ENCODE measurements at places on chromosomes 4 and X.

DNA sequence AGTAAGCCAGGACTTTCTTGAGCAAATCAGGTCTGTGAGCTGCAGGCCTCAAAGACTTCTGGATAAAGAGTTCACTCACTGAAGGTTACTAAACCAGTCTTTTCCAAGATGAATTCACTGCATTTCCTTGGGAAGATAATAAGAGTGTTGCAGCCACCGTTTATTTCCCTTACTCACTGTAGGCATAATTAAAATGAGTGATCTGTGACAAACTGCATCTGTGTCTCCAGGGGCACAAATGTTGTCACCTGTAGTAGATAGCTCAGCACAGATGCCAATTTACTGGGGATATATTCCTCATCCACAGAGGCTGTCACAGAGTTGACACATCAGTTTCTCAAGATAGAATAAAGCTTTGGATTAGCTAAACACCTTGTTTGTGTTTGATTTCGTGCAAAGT, 580.2 kb downstream of the SPRY1 start:
- no peak for DNase-seq

DNA sequence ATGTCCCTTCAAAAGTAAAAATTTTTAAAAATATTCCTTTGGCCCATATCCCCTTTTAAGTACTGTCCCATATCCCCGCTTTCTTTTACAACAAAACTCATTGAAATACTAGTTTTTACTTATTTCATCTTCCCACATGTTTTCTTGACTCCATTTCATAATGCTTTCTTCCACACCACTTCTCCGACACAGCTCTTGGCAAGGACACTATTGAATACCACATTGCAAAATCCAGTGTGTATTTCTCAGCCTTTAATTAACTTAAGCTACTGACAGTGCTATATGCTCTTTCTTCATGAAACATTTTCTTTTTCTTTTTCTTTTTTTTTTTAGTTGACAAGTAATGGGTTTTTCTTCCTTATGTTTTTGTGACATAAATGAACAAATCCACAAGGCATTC, 28.8 kb downstream of the PRDM8 start:
- no peak for DNase-seq

GRCh38 chrX:122269243-122269781, 914.8 kb upstream of the GRIA3 start:
- DNase-seq = no peak

DNA sequence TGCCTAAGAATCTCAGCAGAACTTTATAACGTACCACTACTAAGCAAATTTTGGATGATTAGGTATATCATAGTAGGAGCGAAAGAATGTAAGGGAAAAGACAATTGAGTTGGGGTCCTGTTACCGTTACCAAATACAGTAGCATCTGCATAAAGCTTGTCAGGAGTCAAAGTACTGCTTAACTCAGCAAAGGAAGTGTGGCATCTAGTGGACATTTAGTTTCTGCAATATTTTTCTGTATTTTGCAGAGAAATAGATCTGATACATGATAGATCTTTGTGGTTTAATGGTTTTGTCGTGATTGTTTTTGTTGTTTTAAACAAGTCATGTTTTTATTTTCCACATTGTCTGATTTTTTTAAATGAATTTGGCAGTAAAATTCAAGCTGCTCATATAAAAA, 81.0 kb upstream of the SMARCAD1 start:
- no peak for DNase-seq

DNA sequence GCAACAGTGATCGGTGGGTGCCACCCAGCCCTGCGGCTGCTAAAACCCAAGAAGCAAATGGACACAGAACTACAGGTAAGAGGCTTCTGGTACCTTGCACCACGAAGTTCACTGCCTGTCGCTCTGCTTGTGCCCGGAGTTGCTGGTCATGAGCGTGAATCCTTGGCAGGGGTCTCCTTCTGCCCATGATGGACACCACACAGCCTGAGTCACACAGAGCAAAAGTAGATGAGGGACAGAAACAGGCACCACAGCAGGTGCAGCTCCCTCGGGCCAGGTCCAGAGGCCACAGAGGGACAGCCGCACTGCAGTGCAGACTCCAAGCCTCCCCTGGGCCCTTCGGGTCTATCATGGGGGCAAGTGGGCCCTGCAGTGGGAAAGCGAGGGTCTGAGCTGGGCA, 22.4 kb downstream of the NAT8L start:
- DNase-seq = no peak

DNA sequence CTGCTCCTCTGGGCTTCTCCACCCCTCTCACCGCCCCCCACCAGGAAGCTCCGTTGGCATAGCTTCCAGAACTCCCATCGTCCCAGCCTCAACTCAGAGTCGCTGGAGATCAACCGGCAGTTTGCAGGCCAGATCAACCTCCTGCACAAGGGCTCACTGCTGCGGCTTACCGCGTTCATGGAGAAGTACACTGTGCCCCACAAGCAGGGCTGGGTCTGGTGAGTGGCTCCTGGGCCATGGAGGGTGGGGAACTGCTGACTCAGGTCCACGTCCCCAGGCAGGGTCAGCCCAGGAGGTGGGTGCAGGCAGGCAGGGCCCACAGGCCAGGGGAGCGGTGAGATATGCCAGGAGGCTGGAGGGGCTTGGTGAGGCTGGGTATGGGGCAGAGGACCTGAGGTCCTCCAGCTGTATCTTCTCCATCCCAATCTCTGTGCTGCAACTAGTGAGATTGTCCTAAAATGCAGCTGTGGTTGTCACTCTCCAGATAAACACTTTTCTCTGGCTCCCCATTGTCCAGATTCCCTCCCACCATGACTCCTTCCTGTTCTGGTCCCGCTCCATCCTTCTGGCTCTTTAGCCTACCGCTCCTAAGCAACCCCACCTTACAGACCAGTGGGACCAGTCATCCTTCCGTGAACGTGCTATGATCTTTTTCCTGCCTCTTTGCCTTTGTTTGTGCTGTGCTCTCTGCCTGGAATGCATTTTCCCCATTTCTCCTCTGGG, 71.9 kb downstream of the STARD8 start:
- DNase-seq = no peak

GRCh38 chrX:153708415-153708814, 15.8 kb downstream of the BCAP31 start:
- no peak for DNase-seq

DNA sequence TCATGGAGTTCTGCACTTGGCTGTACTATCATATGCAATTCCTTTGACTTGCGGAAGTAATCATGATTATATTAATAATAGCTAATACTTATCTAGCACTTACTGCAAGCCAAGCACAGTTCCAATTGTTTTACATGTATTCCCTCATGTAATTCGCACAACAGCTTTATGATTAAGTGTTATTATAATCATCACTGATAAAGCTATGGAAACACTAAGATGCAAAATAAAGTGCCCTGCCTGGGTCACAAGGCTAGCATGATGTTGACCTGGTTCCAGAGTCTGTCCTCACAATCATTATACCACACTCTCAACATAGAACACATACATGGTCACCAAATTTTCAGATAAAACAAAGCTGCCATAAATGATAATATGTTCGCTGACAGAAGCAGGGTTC, 234.6 kb downstream of the FMR1NB start:
- no peak for DNase-seq

GRCh38 chrX:153878345-153878744, 7.6 kb downstream of the L1CAM start:
- DNase-seq = no peak

- no peak for DNase-seq
Measured at GRCh38 chr4:165986956-165987698, 114.1 kb downstream of the TLL1 start.

DNA sequence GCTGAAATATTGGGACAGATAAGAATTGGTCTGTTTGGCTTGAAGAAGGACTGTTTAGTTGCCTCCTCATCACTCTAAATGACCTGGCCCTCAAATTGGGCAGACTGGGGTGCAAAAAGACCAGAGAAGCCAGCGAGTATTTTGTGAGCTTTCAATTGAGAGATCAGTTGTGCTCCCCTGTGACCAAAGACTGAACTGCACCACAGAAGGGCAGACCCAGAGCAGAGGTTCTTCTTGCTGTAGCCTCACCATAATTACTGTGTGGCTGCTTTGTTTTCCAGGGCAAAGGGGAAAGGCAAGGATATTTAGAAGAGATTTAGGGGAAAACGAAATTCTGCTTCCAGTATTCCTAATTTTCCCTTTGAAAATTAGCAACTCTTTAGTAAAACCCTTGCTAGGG, 104.0 kb upstream of the MBNL3 start:
- DNase-seq = no peak

GRCh38 chr4:1247864-1248244, 1.1 kb downstream of the CTBP1 start:
- DNase-seq = no peak

GRCh38 chr4:125187226-125188176, 127.3 kb upstream of the FAT4 start:
- no peak for DNase-seq

- DNase-seq = no peak
Measured at GRCh38 chr4:121233982-121234381, 69.9 kb upstream of the TNIP3 start.

- peak; percentile 26 for DNase-seq
Measured at GRCh38 chrX:10467793-10468192, 152.6 kb downstream of the MID1 start.

GRCh38 chr4:89137695-89138094, 26.4 kb downstream of the TIGD2 start:
- DNase-seq = no peak

GRCh38 chr4:163544407-163545038, 50.0 kb downstream of the TMA16 start:
- DNase-seq = peak; percentile 39

DNA sequence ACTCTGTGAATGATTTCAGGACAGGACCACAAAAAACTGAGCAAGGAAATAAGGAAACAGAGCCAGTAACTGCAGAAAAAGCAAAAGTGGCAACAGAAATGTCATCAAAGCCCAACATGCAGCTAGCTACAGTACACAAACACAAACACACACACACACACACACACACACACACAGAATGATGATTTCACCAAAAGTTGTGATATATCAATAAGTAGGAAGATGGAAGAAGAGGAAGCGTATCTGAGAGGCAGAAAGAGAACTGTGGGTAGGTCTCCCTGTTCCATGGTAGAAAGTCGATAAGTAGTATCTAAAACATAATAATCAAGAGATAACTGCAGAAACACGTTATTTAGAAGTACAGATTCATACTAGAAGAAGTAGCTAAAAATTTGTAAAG, 148.3 kb downstream of the MGST2 start:
- no peak for DNase-seq

DNA sequence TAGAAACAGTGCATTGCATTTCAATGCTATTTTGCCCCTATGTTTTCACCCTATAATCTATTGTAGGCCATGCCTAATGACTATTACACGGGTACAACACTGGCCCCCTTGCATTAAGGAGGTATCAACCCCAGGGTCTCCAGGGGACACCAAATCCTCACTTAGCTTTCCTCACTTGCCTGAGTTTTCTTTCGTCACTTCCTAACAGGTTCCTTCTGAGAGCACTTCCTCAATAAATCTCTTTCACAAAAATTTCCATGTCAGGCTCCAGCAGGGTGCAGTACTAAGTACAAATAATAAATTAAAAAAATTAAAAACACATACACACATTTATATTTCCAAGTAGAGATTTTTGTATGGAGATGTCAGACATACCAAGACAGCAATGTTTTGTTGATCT, 165.0 kb downstream of the RBM46 start:
- no peak for DNase-seq

GRCh38 chrX:76420237-76420636, 7.3 kb upstream of the MAGEE1 start:
- DNase-seq = no peak

DNA sequence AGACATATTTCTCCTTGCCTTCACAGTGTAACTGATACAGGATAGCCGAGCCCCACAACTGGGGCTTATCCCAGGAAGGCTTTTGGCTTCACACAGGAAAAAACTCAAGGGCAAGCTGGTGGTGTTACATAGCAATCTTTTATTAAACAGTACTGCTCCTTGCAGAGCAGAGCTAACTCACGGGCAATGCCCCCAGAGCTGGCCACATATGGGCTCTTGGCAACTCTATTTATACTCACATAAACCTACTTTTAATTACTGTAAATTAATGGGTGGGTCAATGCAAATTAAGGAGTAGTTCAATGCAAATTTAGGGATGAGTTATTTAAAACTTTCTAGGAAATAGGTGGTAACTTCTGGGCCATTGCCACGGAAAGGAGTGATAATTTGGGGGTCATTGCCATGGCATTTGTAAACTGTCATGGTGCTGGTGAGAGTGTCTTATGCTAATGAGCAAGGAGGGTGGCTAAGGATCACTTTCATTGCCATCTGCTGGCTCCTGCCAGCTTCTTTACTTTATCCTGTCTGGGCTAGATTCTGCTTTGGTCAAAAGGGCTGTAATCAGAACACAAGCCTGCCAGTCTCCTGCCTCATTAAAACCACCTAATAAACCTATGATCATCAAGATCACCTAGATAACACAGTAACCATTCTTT, 288.8 kb downstream of the CENPC start:
- DNase-seq = no peak

DNA sequence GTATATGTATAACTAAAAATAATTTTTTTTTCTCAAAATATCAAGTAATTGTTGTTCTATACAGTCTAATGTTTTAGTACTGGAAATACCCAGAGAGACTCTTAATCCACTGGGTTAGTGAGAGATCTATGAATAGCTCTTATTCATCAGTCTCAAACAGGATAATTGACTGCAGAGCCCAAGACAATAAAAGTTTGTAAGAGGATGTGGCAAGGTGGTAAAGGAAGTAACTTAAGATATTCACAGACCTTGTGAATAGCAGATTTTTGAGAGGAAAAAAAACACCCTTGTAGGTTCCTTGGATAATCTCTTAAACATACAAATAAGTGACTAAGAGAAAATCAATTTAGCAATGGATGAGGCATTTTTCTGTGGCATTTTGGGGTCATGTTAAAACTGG, 210.9 kb upstream of the FAM241A start:
- no peak for DNase-seq

DNA sequence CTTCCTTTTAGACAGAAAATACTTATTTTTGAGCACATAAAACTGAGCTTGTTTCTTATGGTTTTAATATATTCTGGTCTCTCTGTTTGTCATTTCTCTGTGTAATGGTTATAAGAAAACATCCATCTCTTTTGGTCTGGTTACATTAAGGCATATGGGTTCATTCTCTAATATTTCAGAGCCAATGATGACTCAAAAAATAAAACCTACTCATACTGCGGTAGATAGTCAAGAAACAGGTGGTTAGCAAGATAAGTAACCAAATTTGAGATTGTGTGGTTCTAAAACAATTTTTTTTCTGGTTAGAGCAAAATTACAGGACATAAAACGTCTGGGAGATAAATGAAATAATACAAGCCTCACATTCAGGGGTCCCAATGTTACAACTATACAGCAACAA, 654.5 kb downstream of the STIM2 start:
- no peak for DNase-seq

DNA sequence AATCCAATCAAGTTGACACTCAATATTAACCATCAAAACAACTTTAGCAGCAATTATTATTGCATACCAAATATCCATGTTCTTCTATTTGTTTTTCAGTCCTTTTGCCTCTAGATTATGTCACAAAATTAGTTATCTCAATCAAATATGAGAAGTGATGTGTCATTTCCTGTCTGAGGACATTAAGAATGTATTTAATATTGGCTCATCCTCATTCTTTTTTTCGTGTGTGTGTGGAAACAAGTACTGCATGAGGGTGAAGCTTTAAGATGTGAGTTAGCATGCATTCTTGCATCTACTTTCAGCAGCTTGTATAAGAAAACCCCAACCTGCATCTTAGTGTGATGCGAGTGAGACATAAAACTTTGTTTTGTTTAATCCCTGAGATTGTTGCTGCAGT, 301.4 kb downstream of the GRIA2 start:
- DNase-seq = no peak

GRCh38 chr4:26804925-26805324, 55.7 kb upstream of the STIM2 start:
- DNase-seq = no peak
